ENCODE measurements at places on chromosomes 3 and 15.

DNA sequence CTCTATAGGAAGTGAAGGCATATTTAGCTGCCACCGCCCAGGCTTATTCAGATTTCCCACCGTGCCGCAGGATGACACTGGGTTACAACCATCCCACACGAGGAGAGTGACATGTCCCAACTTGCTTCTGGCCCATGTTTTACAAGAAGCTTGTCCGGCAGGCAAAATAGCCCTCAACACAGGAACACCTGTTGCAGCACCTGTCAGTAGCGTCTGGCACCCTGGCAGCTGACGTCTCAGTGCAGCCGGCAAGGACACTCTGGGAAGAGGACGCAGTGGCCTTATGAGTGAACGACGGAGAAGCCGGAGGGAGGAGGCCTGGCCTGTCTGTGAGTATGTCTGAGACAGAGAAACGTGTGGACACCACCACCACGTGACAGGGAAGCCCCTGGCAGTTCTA lies 32.1 kb downstream of the FAM174B start:
- no peak for DNase-seq

DNA sequence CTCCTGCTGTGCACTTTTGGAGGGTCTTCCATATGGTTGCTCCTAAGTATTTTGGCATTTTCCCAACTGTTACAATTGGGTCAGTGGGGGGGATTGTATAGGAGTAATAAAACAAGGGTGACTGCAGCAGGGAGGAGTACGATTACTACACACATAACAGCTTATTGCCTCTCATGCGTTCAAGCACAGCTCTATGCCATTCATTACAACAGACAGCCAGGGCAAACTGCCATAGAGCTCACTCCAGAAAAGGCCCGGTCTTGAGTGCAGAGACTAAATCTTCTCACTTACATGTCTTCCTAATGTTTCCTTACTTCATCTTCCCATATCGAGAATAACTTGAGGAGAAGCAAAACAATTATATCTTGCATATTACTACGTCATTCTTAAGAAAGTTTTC lies 1.4 kb upstream of the CHMP2B start:
- DNase-seq: no peak

- DNase-seq: no peak
Observed at GRCh38 chr3:143337387-143337786, 217.8 kb downstream of the CHST2 start.

DNA sequence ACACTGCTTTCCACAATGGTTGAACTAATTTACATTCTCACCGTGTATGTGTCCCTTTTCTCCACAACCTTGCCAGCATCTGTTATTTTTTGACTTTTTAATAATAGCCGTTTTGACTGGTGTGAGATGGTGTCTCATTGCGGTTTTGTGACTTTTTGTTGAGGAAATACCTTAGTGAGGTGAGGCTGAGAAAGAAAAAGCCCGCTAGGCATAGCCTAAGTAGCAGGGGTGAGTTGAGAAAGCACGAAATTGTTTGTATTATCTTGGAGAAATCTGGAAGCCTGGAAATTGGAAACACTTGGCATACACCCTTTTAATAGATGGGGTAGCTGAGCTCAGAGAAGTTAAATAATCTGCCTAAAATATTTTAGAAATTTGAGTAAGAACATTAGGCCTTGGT lies 61.5 kb upstream of the CFAP161 start:
- DNase-seq: no peak

- no peak for DNase-seq
Observed at GRCh38 chr15:37771465-37771864, 163.0 kb upstream of the TMCO5A start.

DNA sequence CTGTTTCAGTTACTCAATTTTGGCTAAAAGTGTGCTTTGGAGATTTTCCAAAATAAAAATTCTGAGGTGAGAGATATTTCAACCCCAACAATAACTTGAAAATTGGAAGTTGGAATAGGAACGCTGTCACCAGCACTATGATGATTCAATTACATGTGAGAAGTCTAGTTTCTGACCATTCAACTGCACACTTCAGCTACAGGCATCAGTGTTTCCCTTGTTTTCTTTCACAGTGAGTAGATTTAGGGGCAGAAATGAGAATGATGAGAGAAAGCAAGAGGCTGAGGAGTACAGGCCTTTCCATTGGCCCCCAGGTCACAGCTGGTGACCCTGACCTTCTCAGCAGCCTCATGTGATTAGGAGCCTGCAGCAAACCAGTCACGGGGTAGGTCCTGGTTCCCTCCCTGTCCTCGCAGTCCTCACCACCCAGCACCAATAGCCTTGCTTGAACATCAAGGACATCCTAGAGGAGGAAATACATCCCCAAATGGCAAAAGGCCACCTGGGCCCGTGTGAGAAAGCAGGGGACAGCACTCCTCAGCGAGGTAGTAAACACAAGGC lies 10.0 kb upstream of the FILIP1L start:
- DNase-seq: no peak

GRCh38 chr3:119745942-119746341 lies 36.0 kb upstream of the NR1I2 start:
- no peak for DNase-seq

DNA sequence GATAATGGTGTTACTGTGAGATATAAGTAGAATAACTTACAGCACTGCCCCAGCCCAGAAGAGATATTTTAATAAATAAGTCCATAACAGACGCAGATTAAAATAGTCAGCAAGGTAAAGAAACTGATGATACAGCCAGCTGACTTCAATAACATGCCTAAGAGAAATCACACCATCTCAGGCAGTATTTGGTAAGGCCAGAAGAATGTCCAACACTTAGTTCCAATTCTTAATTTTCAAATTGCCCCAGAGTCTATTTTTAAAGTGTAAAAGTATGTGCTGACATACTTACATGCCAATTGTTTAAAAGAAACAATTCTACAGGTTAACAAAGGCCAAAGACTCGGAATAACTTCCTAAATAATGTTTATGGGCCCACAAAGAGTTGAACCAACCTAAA lies 1.6 kb downstream of the GNB4 start:
- no peak for DNase-seq

- DNase-seq: no peak
Observed at GRCh38 chr3:163033652-163034051, 1537.0 kb downstream of the OTOL1 start.

DNA sequence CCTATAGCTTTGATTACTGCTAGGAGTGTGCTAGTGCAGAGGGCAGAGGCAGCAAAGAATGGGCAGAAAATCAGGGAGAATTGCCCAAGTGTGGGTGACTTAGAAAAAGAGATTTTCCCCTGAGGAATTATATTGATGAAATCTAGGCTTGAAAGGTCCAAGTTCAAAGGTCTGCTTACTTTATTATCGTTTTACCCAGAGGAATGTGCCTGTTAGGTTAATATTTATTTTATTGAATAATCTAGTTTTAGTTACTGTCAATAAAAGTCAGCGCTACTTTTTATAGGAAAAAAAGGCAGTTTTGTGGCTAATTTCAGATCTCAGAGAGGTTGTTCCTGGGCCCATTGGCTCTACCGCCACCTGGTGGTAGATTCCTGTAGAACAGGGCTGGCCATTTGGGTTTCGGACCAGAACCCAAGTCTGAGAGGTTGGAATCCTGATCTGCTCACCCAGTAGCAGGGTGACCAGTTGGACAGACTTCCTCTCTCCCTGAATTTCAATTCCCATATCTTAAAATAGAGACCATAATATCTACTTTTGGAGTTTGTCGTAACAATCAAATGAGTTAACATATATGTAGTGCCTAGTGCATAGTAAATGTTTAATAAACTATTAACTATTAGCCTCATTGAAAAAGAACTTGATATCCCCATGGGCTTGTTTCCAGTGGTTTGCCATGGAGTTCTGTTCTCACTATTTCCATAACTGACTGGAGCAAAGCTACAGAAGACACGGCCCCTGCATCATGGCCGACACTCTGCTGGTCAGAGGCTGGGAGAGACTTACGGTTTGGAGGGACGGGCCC lies 62.7 kb upstream of the ZNF148 start:
- DNase-seq: peak; percentile 37

DNA sequence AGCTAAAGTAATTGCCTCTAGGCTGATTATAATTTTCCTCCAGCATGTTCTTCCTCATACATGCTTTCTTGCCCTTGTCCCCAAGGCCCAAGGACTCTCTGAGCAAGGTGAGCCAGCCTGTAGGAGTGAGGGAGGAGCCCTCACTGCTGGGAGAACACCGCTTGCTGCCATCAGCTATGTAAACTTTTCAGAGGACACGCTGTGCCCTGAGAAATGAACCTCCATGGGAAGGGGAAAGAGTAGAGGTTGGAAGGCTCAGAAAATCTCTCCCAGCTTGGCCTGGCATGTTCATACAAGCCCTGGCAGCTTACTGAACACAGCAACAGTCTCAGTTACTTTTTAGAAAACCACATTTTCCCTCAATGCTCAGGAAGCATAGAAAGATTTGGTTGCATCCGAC lies 103.0 kb upstream of the SLC24A5 start:
- DNase-seq: no peak

DNA sequence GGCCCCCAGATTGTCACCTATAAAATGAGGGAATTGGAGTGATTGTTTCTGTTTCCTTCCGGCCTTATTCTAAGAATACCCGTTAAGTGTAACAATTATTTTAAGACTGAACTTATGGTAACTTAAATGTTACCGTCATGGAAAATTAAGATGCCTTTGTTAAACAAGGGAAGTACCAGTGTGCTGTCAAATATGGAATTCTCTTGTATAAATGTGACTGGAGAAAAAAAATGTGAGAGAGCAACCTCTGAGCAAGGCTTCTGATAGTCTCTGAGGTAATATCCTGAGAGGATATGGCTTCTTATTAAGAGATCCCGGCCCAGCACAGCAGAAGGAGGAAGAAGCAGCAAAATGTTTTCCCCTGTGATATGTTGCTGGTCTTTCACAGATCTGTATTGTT lies 480.7 kb upstream of the ADAMTS9 start:
- no peak for DNase-seq

- no peak for DNase-seq
Observed at GRCh38 chr3:184734903-184735701, 23.2 kb upstream of the MAGEF1 start.
